ENCODE measurements at places on chromosomes 6 and 20.

DNA sequence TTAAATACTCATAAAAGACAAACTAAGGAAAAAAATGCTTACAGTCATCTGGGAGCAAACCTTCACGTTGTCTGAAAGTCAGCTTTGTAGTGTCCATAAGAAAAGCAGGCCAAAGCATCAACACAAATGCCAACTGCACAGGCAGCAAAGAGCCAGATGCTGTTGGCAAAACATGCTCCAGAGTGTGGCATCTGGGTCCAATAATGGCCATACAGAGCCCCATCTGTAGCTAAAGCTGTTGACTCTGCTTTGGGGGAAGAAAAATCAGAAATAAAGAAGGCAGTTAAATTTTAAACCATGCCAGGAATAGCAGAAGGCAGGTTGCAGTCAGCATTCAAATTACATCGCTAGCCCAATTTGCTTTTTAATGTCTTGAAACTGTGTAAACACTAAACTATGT, 776.3 kb downstream of the EYS start:
- DNase-seq = no peak

DNA sequence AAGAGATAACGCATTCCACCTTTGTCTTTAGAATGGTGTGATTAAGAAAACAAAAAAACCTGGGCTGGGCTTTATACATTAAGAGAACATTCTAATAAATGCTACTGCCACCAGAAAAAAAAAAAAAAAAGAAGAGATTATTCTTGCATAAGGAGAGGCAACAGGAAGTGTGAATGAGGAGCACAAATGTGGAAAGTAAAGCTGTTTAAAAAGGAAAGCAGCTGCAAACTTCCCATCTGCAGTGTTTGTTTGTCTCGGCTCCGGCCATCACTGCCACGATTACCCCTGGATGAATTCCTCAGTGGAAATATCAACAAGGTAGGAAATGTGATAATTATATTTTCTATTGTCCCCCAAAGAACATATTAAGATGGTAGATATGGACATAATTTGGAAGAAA, 223.9 kb downstream of the PHF3 start:
- peak; percentile 27 for DNase-seq

DNA sequence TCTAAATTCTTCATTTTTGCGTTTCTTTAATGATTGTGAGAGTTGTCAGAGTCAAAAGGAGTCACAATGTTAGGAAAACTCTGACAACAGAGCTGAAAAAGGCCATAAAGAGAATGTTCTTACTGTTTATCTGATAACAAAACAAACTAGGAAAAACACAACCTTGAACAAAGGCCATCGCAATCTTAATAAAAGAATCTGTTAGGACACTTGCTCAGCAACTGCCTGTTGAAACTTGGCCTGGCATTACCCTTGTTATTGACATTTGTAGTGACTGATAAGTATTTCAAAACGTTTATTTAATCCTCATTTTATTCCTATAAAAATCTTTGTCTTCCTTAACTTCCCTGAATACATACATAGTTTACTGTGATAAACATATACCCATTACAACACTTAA, 15.7 kb downstream of the GSTA1 start:
- DNase-seq = no peak

DNA sequence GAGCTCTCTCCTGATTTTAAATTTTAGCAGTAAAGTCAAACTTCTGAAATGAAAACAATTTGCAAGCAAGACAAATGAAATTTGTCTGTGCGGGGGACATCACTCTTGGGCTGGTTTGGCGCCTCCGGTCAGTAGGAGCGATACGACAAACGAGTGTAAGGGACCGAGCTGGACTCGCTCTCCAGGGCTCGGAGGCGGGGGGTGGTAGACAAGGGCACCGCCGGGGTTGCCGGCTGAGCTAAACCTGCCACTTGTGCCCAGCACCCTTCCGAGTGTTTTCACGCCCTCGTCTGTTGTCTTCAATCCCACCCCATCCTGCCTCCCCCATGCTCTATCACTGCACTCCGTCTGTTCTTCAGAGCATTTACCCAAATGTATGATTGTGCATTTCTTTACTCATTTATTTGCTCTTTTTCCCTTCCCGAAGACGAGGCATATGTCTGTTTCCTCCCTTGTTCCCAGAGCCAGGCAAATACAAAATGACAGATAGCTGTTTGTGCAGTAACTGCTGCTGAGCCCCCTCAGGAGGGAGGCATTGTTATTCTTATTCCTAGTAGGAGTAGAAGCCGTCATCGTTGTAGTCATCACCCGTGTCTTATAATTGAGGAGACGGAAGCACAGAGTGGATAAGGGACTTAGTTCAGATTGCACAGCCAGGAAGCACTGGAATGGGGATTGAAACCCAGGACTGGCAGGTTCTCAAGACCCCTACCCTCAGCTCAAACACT, 62.8 kb upstream of the APCDD1L start:
- no peak for DNase-seq

DNA sequence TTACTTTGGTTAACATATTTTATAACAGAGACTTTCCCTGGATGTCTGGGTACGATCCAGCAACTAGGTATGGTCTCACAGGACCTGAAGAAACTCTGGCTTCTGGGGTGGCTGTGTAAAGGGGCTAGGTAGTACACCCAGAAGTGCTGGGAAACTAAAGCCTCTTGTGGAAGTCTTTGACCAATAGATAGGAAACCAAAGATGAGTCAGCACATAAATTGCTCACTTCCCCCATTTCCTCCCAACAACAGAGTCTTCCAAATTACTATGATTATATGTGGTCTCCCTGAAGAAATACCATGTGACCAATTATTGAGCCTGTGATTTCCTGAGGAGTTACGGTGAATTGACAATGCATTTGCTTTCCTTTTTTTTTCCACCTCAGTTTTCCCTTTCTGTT, 26.8 kb upstream of the TBX18 start:
- no peak for DNase-seq

- peak; percentile 66 for DNase-seq
Measured at GRCh38 chr6:110181131-110182030, 1.2 kb downstream of the CDC40 start.

GRCh38 chr6:31651602-31652191, 764 bp downstream of the BAG6 start:
- peak; percentile 90 for DNase-seq

DNA sequence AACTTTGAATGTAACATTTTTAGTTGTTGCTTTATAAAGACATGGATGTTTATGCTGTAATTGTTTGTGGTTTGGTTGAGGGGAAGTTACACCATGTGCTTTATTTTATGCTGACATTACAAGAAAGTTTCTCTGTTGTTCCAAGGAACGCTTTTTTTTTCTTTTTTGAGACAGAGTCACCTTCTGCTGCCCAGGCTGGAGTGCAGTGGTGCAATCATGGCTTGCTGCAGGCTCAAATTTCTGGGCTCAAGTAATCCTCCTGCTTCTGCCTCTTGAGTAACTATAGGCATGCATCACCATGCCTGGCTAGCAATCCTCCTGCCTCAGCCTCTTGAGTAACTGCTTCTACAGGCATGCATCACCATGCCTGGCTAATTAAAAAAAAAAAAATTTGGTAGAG, 21.0 kb upstream of the IFNGR1 start:
- peak; percentile 89 for DNase-seq

- no peak for DNase-seq
Measured at GRCh38 chr6:20620043-20620442, 85.8 kb downstream of the CDKAL1 start.

GRCh38 chr20:21981179-21981578, 275.7 kb downstream of the PAX1 start:
- no peak for DNase-seq

DNA sequence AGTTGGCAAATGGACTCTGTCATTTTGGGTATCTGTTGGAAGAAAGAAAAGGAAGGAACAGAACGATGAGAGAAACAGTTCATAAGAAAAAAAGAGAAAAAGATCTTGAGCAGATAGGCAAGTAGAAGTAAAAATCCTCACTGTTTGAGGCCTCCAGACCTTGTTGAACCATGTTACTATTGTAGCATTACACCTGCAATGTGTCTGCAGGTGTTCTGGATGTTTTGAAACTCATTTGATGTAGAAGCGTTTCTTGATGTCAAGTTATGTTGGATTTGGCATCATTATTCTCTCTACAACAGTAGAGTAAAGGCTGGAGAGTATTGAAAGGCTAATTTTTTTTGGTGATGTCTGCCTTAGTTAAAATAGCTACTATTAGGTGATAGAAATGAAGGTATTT, 108.7 kb downstream of the CARMIL1 start:
- no peak for DNase-seq

DNA sequence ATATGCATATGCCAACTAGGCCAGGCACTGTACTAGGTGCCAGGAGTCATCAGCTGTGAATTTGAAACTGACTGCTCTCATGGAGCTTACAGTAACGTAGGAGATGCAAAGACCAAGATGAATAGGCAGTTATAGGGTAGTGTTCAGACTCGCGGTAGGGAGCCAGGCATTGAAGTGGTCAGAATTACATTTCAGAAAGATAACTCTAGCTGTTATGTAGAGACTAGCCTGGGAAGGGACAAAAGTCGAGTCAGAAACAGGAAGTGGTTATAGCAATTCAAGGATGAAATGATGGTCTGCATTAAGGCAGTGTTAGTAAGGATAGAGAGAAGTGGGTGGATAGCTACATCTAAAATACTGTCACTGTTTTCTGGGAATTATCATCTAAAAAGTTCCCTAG, 56.6 kb downstream of the PCMT1 start:
- peak; percentile 8 for DNase-seq

- DNase-seq = peak; percentile 68
Measured at GRCh38 chr6:15132854-15133670, 112.8 kb upstream of the JARID2 start.

- peak; percentile 53 for DNase-seq
Measured at GRCh38 chr6:44128020-44128917, 915 bp downstream of the TMEM63B start.

DNA sequence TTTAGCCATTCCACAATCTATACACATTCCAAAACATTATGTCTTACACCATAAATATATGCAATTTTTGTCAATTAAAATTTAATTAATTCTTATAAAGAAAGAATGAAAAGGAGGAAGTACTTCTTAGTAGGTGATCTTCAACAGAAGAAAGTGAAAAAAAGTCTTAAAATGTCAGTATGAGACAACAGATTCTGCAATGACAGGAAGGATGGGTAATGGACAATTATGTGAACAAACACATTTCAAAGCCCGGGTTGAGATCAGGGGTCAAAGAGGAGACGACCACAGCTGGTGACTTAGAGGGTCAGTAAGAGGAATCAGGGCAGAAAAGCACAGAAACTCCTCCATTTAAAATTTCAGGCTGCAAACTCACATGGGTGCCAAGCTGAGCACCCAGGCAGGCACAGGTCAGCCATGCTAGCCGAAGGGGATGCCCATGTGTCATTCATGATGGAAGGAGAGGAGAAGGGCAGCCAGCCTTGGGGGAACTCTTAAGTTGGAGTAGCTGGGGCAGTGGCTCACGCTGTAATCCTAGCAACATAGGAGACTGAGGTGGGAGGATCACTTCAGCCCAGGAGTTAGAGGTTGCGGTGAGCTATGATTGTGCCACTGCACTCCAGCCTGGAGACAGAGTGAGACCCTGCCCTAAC, 11.0 kb downstream of the VSX1 start:
- DNase-seq = no peak

- no peak for DNase-seq
Measured at GRCh38 chr6:4259391-4259790, 124.0 kb upstream of the ECI2 start.

GRCh38 chr6:34973547-34974248, 84.6 kb downstream of the ANKS1A start:
- DNase-seq = no peak

- no peak for DNase-seq
Measured at GRCh38 chr6:110064744-110065524, 86.8 kb downstream of the GPR6 start.

DNA sequence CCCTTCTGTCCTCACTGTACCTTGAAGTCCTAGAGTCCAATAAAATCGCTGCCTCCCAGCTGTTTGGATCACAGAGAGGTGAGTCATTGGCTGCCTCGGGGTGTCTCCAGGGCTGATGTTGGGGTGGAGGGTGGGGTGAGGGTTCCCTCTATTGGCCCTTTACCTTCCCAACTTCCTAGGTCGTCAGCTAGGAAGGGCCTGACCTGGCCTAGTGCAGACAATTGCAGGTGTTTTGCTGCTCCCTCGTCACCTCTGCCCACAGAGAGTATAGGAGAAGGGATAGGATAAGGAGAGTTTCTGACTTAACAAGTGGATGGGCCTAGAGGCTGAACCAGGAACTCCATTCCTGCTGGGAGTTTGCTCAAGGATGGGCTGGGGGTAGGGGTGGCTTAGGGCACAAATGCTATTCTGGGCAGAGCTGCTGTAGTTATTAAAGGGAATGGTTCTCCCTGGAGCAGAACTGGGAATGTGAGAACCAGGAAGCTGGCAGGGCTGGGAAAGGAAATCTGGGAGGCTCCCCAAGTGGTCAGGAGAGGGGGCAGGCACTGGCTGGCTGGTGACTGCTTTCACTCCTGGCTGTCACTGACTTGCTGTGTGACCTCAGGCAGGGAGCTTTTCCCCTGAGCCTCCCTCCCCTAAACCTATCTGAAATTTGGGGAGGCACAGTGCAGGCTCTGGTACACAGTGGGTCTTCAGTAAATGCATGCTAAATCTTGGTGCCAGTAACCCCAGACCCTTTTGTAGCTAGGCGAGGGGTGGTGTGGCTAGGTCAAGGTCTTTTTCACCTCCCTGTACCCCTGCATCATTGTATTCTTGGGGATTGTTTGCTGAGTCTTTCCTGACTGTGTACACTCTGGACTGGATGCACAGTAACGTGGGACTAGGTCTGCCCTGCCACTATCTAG, 1.5 kb downstream of the TP53INP2 start:
- DNase-seq = peak; percentile 31

- no peak for DNase-seq
Measured at GRCh38 chr6:163231356-163232014, 183.0 kb upstream of the QKI start.

GRCh38 chr6:128230267-128230989, 290.0 kb downstream of the PTPRK start:
- DNase-seq = no peak

DNA sequence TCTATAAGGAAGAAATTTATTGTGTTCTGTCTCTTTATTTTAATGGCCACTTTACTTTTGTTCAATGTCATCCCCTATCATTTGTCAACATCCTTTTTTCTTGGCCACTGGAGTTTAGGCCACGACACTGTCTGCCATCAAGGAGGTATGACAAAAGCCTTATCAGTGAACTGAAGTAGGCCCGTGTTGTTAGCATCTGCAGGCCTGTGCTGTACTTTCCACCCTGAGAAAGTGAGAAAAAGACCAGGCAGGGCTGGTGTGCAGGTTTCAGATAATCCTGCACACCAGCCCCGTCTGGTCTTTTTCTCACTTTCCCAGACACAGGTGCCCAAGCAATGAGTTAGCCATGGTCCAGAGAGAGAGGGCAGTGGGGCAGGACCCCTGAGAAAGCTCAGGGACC, 57.6 kb downstream of the GOPC start:
- no peak for DNase-seq

DNA sequence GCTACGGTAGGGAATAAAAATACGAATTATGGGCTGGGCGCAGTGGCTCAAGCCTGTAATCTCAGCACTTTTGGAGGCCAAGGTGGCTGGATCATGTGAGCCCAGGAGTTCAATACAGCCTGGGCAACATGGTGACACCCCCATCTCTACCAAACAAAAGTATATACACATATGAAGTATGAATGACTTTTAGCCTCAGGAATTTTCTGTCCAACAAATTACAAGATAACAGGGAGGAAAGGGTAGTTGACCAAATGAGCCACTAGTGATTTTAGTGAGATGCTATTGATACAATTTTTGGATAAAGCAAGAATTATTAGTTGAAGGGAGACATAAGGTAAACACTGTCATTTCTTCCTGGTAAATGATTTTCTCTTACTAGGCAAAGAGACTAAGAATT, 328.2 kb downstream of the SYNE1 start:
- no peak for DNase-seq

GRCh38 chr6:6610031-6610591, 21.6 kb downstream of the LY86 start:
- peak; percentile 4 for DNase-seq

All from suppressor macrophage (primary cell).